ENCODE measurements at places on chromosomes 11 and 22.
A peak's percentile ranks its signal among the peaks of the same experiment; 100 is the strongest.

GRCh38 chr11:67699521-67699920 lies 25.1 kb upstream of the ALDH3B2 start:
- no peak for DNase-seq

DNA sequence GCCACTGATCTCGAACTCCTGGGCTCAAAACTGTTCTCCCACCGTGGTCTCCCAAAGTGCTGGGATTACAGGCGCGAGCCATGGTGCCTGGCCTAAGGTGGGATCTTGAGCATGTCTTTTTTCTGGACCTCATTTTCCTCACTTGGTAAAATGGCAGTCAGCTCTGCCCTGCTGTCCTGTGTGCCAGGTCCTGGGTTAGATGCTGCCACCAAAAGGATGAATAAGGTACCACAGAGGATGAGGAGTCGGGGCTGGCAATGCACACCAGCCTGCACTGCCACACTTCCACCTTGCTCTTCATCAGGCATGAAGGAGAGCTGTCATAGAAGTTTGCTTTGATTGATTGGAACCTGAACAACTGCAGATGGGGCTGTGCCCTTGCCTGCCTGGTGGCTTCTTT lies 32.3 kb downstream of the ACO2 start:
- no peak for DNase-seq

GRCh38 chr11:122703541-122704272 lies 48.2 kb downstream of the UBASH3B start:
- DNase-seq, result no peak

- no peak for DNase-seq
Observed at GRCh38 chr11:120112174-120112796, 25.6 kb downstream of the TRIM29 start.

GRCh38 chr22:29912605-29913398 lies 29.8 kb downstream of the MTMR3 start:
- no peak for DNase-seq

DNA sequence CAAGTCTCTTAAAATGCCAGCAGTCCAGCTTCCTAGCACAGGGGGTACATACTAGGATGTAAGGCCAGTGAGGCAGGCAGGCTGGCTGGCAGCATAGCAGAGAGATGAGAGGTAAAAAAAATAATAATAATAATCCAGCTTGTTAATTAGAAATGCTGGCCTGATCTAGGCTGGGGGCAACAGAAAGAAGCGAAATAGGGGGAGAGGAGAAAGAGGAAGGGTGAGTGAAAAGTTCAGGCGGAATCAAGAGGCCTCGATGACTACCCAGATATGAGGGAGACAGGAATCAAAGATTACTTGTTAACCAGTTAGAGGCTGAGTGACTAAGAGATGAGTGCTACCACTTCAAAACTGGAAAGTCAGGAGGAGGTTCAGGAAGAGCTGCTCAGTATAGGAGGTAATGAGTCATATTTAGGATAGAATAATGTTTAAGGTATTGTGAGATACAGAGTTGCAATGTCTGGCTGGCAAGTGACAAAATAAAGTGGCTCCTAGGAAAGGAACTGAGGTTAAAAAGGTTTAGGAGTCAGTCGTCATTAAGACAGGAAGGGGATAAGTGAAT lies 2.8 kb downstream of the ALKBH8 start:
- DNase-seq, result no peak

DNA sequence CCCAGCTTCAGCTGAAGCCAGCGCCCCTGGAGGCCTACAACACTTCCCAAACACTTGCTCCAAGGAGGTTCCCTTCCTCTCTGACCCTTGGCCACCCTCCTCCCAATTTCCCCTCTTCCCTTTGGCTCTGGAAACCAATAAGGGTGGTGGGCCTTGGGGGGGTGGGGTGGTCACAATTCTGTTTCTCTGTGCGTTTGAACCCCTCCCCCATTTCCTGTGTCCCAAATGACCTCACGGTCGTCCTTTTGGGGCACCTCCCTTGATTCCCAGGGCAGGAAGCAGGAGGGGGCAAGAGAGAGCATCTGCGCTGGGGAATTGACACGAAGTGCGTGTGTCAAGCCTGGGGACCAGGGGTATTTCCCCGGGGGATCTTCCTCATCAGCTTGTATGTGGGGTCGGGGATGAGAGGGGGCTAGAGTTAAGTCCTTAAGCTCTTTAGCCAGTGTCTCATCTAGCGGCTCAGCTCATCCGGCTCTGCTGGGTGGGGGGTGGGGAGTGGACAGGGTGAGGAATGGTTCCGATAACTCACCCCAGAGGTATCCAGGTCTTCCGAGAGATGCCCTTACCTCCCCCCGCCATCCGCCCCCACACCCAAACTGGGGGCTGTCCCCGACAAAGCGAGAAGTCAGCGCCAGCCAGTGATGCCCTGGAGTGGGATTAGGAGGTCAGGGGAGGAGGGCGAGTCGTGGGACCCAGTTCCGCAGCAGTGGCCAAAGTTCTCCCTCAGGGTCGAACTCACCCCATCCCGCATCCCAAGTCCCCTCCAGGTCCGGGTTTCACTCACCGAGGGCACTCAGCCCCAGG lies 587 bp downstream of the ESAM start:
- no peak for DNase-seq

GRCh38 chr11:111308140-111308539 lies 9.8 kb downstream of the POU2AF3 start:
- DNase-seq, result no peak

- DNase-seq, result peak; percentile 77
Observed at GRCh38 chr11:64723117-64723906, at the start of gene NRXN2. Gene NRXN2, minus strand, starts transcription at chr11:64723197. Its CDS starts 9,498 bp downstream, at chr11:64713699.

DNA sequence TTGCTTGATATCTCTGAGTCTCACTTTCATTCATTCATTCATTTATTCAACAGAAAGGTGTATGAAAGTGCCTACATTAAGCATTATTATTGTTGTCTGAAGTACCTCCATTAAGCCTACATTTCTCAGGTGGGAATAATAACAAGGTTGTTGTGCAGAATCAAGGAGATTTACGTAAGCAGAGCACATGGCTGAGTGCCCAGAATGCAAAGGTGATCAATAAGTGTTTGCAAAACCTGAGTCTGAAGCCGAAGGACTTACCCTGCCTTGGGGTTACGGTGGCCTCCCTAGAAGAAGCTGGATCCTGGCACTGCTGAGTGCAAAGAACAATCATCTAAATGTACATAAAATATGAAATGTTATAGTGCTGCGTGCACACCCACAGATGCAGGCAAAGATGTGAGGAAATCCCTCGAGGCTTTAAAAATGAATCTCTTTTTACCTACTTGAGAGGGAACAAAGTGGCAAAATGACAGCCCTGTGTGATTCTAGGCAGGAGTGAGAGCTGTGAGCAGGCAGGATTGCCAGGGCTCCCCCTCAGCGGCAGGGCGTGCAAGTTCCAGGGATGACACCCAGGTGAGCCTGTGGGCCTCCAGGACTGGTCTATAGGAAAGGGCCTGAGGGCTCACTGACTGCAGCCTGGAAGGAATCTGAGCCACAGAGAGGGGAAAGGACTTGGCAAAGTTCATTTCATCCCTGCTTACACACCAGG lies 133.1 kb upstream of the TBCEL start:
- DNase-seq, result no peak

DNA sequence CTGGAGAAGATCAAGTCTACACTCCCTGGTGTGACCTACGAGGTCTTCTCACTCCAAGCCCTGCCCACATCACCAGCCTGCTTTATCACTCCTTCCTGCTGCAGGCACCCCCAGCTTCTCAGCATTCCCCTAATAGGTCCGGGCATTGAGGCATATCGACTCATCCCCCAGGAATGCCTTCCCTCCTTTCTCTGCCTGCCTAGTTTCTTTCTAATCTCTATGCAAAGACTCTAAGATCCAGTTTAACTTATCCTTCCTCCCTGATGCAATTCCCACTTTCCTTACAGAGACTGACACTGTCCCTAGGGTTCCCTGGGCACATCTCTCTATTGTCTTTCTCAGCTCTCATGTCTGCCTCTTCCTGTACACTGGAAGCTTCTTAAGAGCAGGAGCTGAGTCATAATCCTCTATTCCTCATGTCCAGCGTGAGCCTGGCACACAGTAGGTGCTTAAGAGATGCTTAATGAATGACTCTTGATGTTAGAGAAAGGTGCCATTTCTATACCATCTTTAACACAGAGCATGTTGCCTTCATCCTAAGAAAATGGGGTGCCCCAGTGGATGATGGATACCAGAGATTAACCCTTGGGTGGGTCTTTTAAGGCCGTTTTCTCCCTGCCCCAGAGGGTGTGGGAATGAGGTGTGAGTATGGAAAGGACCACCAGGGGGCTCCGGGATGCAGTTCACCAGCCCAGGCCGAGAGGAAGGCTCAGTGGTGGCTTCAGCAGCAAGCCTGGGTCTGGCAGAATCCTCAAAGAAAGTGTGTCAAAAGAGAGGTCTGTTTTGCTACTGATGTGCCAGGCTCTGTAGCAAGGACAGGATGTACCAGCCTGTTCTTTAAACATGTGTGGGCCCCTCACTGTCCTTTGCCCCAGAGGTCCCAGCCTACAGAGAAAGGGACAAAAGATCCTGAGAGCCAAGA lies 34.7 kb downstream of the PARVA start:
- DNase-seq, result peak; percentile 36

GRCh38 chr22:37923927-37924326 lies 17.8 kb downstream of the MICALL1 start:
- DNase-seq, result no peak

GRCh38 chr11:126862664-126863243 lies 137.8 kb downstream of the KIRREL3 start:
- DNase-seq, result no peak

- DNase-seq, result no peak
Observed at GRCh38 chr11:1178906-1179305, 21.2 kb downstream of the MUC5AC start.

- peak; percentile 25 for DNase-seq
Observed at GRCh38 chr11:2089536-2090165, 49.5 kb downstream of the IGF2 start.

All from stimulated activated CD4-positive, alpha-beta T cell treated with anti-CD3 and anti-CD28 coated beads, Interleukin-12 subunit alpha, Interleukin-12 subunit beta, amount 100 ng/mL, for 48 hours (primary cell).